Caco-2 (cell line): ENCODE measurements at places on chromosomes 1 and 21. TPM values are rescaled to one million over a fixed set of nuclear protein-coding genes. Genes with fewer than 3 reads are reported as not detected.

Gene TFF3
- total RNA-seq = 65.8 and 119 TPM in 2 replicates

DNA sequence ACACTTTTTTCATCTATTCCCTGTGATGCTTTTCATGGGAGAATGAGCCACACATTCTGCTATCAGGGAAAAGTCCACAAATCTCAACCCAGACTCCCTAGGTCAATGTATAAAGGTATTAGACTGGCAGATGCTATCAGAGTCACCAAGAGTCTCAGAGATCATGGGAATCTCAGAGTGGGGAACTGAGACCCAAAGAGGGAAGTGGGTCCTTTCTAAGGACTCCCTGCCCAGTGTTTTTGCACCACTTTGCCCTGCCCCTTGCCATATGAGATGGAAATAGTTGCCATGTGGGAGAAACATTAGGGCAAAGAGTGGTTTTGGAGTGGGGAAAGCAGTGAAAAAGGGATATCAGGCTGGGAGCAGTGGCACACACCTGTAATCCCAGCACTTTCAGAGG is 19.1 kb upstream of the AZIN2 start:
- H3K4me3 ChIP-seq = no peak overlapping the region
- no peaks in the 10 kb centered on the region for H3K4me1 ChIP-seq
- H3K36me3 ChIP-seq = no peaks in the 10 kb centered on the region
- H3K27ac ChIP-seq = no peak overlapping the region
- H3K27me3 ChIP-seq = no peaks in the 10 kb centered on the region
- no peak for DNase-seq

DNA sequence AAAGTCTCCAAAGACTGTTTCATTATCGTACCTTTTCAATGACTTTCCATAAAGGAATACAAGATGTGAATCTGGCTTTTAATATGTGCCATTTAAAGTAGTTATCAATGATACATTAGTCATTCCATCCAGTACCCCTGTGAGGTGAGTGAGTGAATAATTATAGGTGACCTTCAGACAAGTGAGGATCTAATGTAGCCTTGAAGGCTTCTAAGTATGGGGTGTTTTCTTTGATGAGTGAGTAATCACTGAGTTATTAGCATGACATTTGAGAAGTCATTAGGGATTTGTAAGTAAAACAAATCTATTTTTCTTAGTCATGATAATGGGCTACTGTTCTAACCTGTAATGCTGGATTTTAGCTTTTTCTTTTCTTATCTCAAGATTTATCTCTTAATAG is 831.4 kb downstream of the ADGRL2 start:
- H3K36me3 ChIP-seq = no peaks in the 10 kb centered on the region
- H3K4me3 ChIP-seq = no peak overlapping the region
- H3K27ac ChIP-seq = no peak overlapping the region

DNA sequence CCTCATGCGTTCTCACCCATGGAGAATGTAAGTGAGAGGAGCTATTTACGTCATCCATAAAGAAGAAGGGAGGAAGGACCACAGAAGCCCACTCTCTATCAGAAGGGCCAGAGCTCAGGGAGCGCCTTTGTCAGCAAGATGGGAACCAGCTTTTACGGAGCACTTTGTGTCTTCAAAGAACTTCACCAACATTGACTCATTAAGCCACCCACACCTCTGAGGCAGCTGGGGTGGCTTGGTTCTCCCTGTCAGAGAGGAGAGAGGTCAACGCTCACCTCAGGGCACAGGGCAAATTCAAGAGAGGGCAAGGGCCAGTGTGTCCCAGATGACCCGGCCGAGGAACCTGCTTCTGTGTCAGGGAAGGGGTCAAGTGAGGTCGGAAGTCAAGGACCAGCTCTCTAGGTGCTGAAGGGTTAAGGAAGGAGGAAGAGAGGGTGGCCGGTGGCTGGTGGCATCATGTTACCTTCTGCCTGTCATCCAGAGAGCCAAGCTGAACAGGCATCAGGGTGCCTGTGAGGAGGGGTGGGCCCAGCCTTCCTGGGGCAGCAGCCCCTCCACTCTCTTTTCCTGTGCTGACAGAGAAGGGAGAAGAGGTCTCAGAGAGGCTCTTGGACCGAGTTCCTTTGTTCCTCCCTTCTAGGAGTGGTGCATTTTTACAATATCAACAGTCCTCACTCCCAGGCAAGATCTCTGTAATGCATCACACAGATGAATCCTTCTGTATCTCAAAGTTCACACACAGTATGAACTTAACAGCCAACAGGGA is 109.0 kb downstream of the ETS2 start:
- peaks cover 61% of the 10 kb centered on the region for H3K4me1 ChIP-seq
- no peak overlapping the region for H3K27ac ChIP-seq
- H3K36me3 ChIP-seq = no peaks in the 10 kb centered on the region
- H3K4me3 ChIP-seq = no peak overlapping the region
- no peaks in the 10 kb centered on the region for H3K27me3 ChIP-seq
